ENCODE measurements at places on chromosomes 7 and 10. TPM values are rescaled to one million over a fixed set of nuclear protein-coding genes. Genes with fewer than 3 reads are reported as not detected.

Gene TMEM236
- total RNA-seq: 1.0 TPM

Gene PDK4
- 146 TPM for total RNA-seq

Gene PLPP4
- not detected for total RNA-seq

GRCh38 chr10:133154411-133154810, 5.6 kb upstream of the KNDC1 start:
- H3K36me3 ChIP-seq: no peaks in the 10 kb centered on the region
- no peak overlapping the region for H3K27ac ChIP-seq
- DNase-seq: no peak

Gene TAS2R3
- 1.5 TPM for total RNA-seq

Gene TMEM229A
- not detected for total RNA-seq

Gene RTKN2
- total RNA-seq: 77.6 TPM

DNA sequence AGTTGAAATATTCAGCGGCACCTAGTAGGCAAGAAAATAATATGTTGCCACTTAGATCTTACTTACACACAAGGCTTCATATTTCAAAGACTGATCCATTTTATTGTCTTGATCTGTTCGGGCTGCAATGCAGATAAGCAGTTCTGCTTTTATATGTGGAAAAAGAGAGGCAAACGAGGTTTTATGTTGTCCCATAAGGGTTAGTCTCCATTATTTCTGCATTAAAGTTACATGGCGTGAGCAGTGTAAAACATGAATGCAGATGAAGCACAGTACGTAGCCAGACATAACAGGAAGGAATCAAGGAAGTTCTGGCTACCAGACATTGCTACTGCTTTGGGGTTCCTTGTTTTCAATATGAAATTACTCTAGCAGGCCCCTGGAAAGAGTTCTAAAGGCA, 224.8 kb downstream of the BBS9 start:
- no peak for DNase-seq
- H3K36me3 ChIP-seq: no peaks in the 10 kb centered on the region
- no peak overlapping the region for H3K4me3 ChIP-seq
- H3K4me1 ChIP-seq: peaks cover 3% of the 10 kb centered on the region

- H3K27me3 ChIP-seq: no peaks in the 10 kb centered on the region
- peaks cover 3% of the 10 kb centered on the region for H3K36me3 ChIP-seq
- H3K4me1 ChIP-seq: peaks cover 37% of the 10 kb centered on the region
These were observed 1.8 kb downstream of the CCM2 start for GRCh38 chr7:45001826-45002225.

GRCh38 chr7:38699471-38699870, 68.3 kb upstream of the AMPH start:
- no peaks in the 10 kb centered on the region for H3K4me1 ChIP-seq
- no peak overlapping the region for H3K27ac ChIP-seq
- no peaks in the 10 kb centered on the region for H3K36me3 ChIP-seq
- no peaks in the 10 kb centered on the region for H3K27me3 ChIP-seq
- no peak overlapping the region for H3K4me3 ChIP-seq

Gene SLC18A3
- total RNA-seq: not detected

GRCh38 chr10:76044751-76045150, 613.3 kb downstream of the LRMDA start:
- H3K27ac ChIP-seq: no peak overlapping the region
- no peak for DNase-seq
- H3K36me3 ChIP-seq: no peaks in the 10 kb centered on the region
- H3K4me1 ChIP-seq: no peaks in the 10 kb centered on the region

DNA sequence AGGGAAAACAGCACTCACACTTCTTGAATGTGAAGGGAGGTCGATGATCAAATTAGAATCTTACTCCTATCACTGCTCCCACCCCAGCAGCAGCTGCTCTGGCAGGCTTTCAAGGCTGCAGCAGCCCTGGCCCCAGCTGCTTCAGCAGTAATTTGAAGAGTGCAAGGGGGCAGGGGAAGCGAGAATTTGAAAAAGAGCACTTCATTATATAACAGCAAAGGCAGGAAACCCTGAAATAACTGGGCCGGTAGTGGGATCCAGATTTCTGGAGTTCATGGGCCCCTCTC, 44.9 kb downstream of the MYPN start:
- DNase-seq: no peak
- no peak overlapping the region for H3K27ac ChIP-seq
- H3K36me3 ChIP-seq: no peaks in the 10 kb centered on the region
- H3K27me3 ChIP-seq: no peaks in the 10 kb centered on the region

DNA sequence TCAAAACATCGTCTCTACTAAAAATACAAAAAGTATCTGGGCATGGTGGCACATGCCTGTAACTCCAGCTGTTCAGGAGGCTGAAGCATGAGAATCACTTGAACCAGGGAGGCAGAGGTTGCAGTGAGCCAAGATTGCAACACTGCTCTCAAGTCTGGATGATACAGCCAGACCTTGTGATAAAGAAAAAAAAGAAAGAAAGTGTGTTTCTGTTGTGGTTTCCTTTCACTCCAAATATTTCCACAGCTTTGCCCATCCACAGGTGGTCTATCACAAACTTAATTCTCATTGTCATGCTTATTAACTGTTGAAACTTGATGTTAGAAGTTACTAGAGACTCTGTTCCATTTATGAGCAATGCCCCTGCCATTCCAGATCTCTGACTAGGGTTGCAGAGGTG, 316.0 kb upstream of the SEMA3C start:
- no peak overlapping the region for H3K4me3 ChIP-seq
- no peak overlapping the region for H3K27ac ChIP-seq

DNA sequence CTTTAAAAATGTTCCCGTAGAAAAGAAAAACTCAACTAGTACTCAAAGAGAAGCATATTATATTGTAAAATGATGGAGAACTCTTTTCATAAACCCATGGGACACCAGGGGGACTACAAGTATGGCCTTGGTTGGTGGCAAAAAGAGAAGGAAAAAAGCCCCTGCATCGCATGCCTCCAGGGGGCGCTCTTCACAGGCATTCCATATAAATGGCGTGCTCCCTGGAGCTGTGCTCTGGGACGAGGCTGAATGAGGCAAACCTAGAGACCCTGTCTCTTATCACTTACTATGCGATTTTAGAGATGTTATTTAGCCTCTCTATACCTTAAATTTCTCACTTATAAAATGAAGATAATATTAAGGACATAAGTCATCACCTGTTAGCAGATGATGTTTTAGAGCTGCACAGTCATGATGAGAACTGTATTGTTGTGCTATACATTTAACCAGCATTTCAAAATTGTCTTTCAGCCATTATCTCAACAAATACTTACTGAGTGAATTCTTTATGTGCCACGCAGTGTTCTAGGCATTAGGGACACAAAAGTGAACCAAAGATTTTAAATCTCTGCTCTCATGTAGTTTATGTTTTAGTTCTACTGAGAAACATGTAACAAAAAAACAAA, 105.8 kb downstream of the ARHGAP21 start:
- no peak overlapping the region for H3K27ac ChIP-seq
- no peaks in the 10 kb centered on the region for H3K36me3 ChIP-seq
- DNase-seq: no peak

Gene MYL10
- not detected for total RNA-seq

- H3K27me3 ChIP-seq: no peaks in the 10 kb centered on the region
- no peak overlapping the region for H3K27ac ChIP-seq
- no peaks in the 10 kb centered on the region for H3K36me3 ChIP-seq
These were observed 24.4 kb upstream of the ETV1 start for GRCh38 chr7:14013898-14014297.

DNA sequence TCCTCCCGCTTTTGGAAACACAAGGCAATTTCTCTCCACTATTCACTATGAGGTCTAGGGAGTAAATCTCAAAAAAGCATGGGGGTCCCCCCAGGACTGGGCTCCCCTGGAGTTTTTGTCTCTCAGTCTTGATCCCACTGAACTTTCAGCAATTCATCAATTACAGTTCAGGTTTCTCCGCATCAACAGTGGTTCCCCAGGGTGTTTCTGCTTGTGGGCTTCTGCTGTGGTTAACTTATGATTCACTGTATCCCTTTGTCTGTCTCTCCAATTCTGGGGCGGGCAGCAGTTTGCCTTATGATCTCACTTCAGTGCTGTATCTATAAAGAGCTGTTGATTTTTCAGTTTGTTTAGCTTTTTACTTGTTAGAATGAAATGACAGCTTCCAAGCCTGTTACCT, 142.6 kb upstream of the CDC14C start:
- H3K36me3 ChIP-seq: no peaks in the 10 kb centered on the region
- no peaks in the 10 kb centered on the region for H3K4me1 ChIP-seq
- DNase-seq: no peak
- no peak overlapping the region for H3K27ac ChIP-seq
- no peaks in the 10 kb centered on the region for H3K27me3 ChIP-seq

GRCh38 chr7:114439581-114439980, 25.0 kb downstream of the FOXP2 start:
- no peak overlapping the region for H3K27ac ChIP-seq
- no peak for DNase-seq
- no peaks in the 10 kb centered on the region for H3K4me1 ChIP-seq
- H3K36me3 ChIP-seq: no peaks in the 10 kb centered on the region

GRCh38 chr10:83769281-83769820, 370.0 kb upstream of the GHITM start:
- H3K4me1 ChIP-seq: no peaks in the 10 kb centered on the region
- DNase-seq: no peak
- H3K27ac ChIP-seq: no peak overlapping the region
- H3K27me3 ChIP-seq: no peaks in the 10 kb centered on the region

DNA sequence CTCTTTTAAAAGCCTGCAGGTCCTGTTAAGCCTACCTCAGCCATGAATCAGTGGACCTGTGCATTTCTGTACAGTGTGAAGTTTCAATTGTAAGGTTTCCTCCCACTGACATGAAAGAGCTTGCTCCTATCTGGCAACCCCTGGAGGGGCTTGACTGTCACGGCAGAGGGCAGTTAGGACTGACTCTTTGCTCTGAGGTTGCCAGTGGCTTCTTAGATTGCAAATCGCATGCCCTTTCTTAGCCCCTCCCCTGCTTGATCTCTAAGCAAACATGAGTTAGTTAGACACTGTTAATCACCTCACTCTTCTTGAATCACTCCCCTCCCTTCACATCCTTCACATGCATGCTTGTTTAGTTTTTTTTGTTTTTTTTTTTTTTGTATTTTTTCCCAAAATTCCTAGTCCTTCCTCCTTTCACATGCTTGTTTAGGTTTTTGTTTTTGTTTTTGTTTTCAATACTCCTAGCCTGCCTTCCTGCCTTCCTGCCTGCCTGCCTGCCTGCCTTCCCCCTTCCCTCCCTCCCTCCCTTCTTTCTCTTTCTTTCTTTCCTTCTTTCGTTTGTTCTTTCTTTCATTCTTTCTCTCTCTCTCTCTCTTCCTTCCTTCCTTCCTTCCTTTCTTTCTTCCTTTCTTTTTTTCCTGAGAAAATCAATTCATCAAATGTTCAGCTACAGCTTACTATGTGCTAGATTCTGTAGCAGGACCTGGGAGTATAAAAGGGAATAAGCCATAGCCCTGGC, 6.0 kb upstream of the HIPK2 start:
- H3K27ac ChIP-seq: no peak overlapping the region
- no peaks in the 10 kb centered on the region for H3K27me3 ChIP-seq
- H3K36me3 ChIP-seq: no peaks in the 10 kb centered on the region

- no peaks in the 10 kb centered on the region for H3K36me3 ChIP-seq
- H3K4me1 ChIP-seq: peaks cover 44% of the 10 kb centered on the region
- DNase-seq: peak; percentile 78
- H3K27me3 ChIP-seq: no peaks in the 10 kb centered on the region
- H3K4me3 ChIP-seq: no peak overlapping the region
These were observed 7.9 kb downstream of the MTURN start for GRCh38 chr7:30142710-30143109.

DNA sequence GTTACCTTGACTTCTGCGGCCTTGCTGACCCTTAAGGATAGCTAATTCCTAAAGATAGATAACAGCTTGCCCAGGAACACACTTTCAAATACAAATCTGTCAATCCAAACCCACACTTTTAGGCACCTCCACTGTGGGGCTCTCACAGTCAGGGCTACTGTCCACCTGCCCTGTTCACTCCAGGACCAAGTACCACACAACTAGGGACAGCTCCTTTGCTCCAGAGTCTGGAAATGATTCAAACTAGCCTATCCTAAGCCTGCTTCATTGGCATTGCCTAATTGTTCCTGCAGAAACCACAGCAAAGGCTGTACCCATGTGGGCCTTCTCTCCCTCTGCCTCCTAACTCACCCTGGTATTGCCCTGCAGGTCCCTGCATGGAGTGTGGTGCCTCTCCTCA, 538.9 kb upstream of the IGFBP3 start:
- no peaks in the 10 kb centered on the region for H3K36me3 ChIP-seq
- no peak overlapping the region for H3K27ac ChIP-seq
- H3K4me1 ChIP-seq: no peaks in the 10 kb centered on the region
- DNase-seq: no peak

- no peak for DNase-seq
- H3K36me3 ChIP-seq: no peaks in the 10 kb centered on the region
- H3K4me1 ChIP-seq: no peaks in the 10 kb centered on the region
These were observed 124.9 kb upstream of the HDAC9 start for GRCh38 chr7:18370633-18371032.

Gene TMEM140
- 30.4 TPM for total RNA-seq

DNA sequence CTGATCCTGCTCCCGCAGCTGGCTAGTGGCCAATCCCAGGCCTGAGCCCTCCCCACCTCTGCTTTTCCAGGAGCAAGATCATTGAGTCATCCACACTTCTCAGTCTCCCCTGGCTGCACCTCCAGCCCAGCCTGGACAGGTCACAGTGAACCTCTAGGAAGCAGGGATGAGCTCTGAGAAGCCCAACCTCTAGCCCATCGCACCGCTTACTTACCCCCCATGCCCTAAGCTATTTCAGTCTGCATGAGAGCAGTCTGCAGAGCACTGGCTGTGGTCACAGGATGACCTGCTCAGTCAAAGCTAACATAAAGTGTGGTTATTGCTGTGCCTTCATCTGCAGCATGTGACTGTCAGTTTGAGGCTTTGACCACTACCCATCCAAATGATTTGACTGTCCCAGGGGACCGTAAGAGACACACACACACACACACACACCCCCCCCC, 129.2 kb downstream of the SORBS1 start:
- H3K4me3 ChIP-seq: no peak overlapping the region
- peak overlapping the region; percentile 79 for H3K27ac ChIP-seq
- peaks cover 22% of the 10 kb centered on the region for H3K4me1 ChIP-seq
- peaks cover 6% of the 10 kb centered on the region for H3K36me3 ChIP-seq
- H3K27me3 ChIP-seq: no peaks in the 10 kb centered on the region

DNA sequence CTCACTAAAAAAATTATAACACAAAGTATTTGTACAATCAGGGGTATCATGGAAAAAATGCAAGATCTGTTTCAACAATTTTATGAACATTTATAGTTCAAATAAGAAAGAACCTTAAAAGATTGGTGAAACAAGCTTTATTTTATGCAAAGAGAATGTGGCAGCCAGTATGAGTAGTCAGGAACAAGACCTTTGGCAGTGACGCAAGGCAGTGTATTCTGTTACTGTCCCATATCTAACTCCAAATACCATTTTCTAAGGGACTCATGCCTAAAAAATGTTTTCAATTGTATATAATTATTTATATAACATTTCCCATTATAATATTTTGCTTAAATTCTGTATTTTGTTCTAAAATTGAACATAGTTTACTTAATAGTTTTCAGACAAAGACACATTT, 19.1 kb upstream of the FAM53B start:
- H3K27me3 ChIP-seq: no peaks in the 10 kb centered on the region
- H3K27ac ChIP-seq: no peak overlapping the region
- peaks cover 45% of the 10 kb centered on the region for H3K36me3 ChIP-seq
- DNase-seq: no peak

Gene RADIL
- 10.5 TPM for total RNA-seq

Gene MBL2
- not detected for total RNA-seq

- no peaks in the 10 kb centered on the region for H3K4me1 ChIP-seq
- no peak overlapping the region for H3K27ac ChIP-seq
- no peaks in the 10 kb centered on the region for H3K27me3 ChIP-seq
- no peak for DNase-seq
These were observed 173.2 kb downstream of the BUB3 start for GRCh38 chr10:123327450-123327849.

- H3K27ac ChIP-seq: peak overlapping the region; percentile 57
- no peaks in the 10 kb centered on the region for H3K36me3 ChIP-seq
- H3K4me1 ChIP-seq: peaks cover 16% of the 10 kb centered on the region
- peak overlapping the region; percentile 39 for H3K4me3 ChIP-seq
- H3K27me3 ChIP-seq: no peaks in the 10 kb centered on the region
These were observed 461 bp upstream of the FIGNL1 start for GRCh38 chr7:50450590-50451032.

Data from upper lobe of left lung (tissue), 6 donors.